NCI-H2171 (cell line): ENCODE measurements at places on chromosomes 7 and 10.

DNA sequence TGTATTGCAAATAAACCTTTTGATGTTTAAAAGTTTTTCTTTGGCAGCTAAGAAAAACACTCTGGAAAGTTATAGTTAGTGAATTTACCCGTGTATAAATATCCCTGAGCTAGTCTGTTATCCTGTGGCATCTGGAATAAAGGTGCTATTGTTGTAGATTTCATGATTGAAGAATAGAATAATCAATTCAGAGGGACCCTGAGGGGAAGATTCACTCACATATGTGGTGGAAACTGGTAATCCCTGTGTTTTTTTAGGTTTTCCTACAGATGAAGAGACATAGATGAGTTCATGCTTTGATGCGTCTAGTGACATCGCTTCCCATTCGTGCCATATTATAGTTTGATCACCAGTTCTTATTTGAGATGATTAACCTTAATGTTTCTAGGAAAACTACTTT lies 164.6 kb downstream of the TWIST1 start:
- DNase-seq, result no peak

GRCh38 chr10:122075171-122075570 lies 86.2 kb downstream of the TACC2 start:
- DNase-seq, result no peak

GRCh38 chr7:6436385-6436685 lies 11.4 kb downstream of the DAGLB start:
- peak; percentile 65 for DNase-seq

DNA sequence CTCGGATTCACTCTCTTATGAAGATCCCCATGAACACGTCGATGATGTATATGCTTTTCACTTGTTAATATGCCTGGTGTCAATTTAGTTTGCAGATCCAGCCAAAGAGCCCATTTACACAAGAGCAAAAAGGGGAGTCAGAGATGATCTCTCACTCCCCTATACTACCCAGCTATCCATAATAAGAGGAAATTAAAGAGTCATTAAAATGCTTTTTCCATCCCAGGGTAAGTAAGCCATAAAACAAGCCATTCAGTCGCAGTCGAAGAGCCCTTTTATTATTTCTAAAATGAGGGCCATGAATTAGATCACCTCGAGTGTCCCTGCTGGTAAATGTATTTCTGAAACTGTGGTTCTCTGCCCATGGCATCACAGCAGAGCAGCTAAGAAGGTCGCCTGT lies 41.2 kb downstream of the CHCHD3 start:
- no peak for DNase-seq

DNA sequence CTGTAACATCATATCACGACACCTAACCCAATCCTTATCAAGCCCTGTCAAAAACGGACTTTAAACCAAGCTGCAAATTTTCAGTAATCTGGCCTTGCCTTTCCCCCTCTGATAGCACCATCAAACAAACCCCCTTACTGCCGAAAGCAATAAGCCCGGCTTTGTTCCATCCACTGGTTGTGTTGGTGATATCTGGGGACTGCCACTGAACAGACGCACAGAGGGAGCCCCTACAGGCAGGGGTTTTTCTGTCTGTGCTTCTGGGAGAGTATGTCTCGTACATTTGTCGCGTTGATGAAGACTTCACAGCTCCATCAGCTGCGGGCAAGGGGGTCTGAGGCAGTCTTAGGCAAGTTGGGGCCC lies 550 bp upstream of the PLAU start:
- no peak for DNase-seq

DNA sequence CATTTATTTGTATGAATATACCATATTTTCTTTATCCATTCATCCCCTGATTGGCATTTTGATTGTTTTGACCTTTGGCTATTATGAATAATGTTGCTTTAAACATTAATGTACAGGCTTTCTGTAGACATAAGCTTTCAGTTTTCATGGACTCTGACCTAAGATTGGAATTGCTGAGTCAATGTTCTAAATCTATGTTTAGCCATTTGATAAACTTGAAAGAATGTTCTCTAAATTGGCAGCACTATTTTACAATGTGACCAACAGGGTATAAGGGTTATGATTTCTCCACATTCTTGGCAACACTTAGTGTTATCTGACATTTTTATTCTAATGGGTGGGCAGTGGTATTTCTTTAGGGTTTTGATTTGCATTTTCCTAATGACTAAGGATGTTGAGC lies 229.7 kb upstream of the ETV1 start:
- DNase-seq, result no peak

DNA sequence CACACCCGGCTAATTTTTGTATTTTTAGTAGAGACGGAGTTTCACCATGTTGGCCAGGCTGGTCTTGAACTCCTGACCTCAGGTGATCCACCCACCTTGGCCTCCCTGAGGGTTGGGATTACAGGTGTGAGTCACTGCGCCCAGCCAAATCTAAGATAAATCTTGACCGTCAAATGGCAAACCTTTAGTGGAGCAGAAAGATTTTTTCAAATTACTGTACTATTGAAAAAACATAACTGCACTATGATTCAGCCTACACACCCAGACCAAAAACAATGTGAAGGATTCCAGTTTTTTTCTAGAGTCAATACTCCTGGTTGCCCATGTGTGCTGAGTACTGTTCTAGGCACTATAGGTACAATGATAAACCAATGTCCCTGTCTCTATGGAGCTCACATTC lies 33.9 kb upstream of the SVIL start:
- no peak for DNase-seq

GRCh38 chr7:43113622-43114457 lies 1.4 kb downstream of the HECW1 start:
- no peak for DNase-seq

DNA sequence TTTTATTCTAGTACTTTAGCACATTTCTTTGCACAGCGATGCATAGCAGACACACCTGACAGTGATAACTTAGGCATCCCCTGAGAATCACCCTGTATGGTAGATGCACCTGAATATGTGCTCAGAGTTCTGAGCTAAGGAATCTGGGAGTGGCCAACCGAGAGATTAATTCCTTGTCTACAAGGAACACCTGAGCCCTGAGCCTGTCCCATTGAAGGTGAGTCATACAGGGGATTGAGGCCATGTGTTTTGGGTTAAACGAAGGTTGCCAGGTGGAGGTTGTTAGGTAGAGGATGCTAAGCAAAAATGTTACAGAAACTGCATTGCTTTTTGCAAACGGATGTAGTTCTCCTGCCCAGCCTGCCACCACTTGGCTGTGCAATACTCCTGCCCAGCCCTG lies 128.9 kb downstream of the AMPH start:
- no peak for DNase-seq

- DNase-seq, result no peak
Measured at GRCh38 chr10:77970869-77971803, 44.6 kb upstream of the DLG5 start.

GRCh38 chr10:44951576-44952226 lies 7.9 kb upstream of the RASSF4 start:
- DNase-seq, result no peak

DNA sequence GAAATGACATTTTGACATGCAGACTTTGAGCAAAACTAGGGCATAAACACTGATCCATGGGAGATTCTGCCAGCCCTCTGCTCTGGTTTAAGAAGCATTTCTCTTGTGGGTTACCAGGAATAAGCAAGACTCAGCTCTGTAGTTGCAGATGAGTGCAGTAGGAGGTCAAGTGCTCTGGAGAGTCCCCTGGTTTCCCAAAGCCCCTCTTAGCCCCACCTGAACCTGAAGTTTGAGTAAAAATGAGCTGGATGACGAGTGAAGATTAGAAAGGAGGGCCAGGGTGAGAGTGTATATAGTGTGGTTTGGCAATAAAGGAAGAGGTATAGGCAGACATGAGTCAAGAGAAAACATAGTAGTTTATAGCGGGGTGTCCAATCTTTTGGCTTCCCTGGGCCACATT lies 220.3 kb downstream of the ARL4A start:
- no peak for DNase-seq

GRCh38 chr7:144720710-144721109 lies 115.1 kb downstream of the TPK1 start:
- DNase-seq, result no peak

GRCh38 chr10:411603-412002 lies 276.3 kb downstream of the ZMYND11 start:
- DNase-seq, result no peak

DNA sequence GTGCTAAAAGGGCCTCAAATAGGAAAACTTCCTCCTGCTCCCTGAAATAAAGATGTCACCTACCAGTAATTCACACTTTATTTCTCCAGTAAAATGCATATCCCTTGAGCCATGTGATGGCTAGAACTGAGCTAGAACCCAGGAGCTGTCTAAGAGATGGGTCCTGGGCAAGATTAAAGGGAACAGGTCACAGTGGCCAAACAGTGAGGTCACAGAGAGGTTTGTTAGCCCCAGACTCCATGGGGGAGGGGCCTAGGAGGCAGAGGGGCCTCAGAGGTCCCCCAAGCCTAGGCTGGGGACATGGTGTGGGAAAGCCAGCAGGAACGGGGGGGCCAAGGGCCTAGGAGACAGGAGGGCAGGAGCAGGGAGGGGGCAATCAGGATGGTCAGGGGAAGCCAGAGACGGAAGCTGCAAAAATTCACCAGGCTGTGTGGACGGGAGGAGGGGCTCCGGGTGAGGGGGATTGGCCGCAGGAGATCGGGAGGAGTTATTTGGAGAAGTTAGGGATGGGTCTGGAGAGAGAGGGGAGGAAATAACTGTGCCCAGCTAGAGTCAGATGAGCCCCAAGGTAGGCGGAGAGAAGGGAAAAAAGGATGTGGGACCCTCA lies 3.3 kb downstream of the FBXO24 start:
- DNase-seq, result no peak

- no peak for DNase-seq
Measured at GRCh38 chr10:79340646-79341244, 6.5 kb upstream of the PPIF start.

- DNase-seq, result no peak
Measured at GRCh38 chr7:46716926-46717325, 795.9 kb upstream of the IGFBP3 start.

- no peak for DNase-seq
Measured at GRCh38 chr10:101237081-101237981, 8.1 kb upstream of the LBX1 start.

DNA sequence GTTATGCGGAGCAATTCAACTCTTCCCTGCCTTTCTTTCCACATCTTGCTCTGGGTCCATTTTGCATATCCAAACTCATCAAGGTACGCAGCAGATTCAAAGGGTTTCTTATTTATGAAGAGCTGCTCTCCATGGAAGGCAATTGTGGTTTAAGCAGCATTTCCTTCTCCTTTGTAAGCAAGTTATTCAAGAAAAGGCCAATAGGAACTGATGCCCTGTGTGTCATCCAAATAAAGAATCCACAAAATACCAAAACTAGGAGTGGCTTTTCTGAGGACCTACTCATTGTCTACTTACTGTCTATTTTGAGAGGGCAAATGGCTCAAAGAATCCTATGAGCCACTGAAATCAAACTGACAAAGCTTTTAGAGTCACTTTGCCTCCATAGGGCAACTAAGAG lies 253.1 kb downstream of the PTEN start:
- DNase-seq, result no peak

GRCh38 chr7:4297165-4297917 lies 384.8 kb upstream of the FOXK1 start:
- no peak for DNase-seq

DNA sequence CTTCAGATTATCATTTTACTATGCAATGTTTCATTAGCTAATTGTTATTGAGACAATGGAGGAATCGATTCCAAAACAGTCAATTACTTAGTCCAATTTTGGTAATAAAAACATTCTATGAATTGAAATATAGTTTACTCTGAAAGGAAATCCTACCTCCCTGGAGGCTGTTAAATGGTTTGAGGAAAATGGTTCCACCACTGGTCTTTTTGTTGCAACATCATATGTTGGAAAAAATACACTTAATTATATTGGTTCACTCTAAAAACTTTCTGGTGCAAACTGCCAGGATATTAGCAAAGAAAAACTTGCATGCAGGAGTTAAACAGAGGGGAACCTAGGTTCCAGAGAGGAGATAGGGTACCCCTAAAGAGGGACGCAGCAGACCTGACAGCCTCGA lies 267.3 kb upstream of the LYZL1 start:
- DNase-seq, result no peak

DNA sequence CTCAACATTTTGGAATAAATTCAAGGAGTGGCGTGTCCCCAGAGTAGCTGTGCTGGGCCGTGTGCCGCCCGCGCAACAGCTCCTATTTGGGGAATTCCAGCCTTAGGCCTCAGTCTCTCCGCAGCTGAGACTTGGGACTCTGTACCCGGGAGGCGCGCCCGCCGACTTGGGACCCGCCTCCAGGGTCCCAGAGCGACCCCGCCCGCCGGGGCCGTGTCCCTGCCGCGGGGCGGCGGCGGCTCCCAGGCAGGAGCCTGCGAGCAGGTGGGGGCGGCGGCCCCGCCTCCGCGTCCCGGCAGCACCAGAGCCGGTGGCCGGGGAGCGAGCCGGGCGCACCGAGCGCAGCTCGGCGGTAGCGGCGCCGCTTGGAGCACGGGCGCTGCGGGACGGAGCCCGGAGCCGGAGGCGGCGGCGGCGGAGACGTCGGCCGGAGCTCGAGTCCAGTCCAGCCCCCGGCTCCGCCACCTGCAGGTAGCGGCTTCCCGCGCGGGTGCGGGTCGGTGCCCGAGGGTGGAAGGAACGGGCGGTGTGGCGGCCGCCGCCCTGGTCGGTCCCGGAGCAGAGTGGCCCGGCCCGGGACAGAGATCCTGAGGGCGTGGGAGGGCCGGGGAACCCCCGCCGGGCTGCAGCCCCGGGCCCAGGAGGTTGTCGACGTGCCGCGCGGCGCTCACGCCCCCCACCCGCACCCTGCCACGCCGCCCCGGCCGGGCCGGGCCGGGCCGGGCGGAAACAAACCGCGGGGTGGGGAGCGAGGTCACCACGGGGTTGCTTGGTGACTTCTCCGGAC lies at the start of gene WIPF3:
Gene WIPF3 (plus strand): TSS at position 301 of the 787 bp plus-strand sequence. CDS start 28,217 bp downstream, outside the sequence.
- peak; percentile 7 for DNase-seq

GRCh38 chr10:106919871-106920282 lies 244.6 kb downstream of the SORCS1 start:
- DNase-seq, result no peak

DNA sequence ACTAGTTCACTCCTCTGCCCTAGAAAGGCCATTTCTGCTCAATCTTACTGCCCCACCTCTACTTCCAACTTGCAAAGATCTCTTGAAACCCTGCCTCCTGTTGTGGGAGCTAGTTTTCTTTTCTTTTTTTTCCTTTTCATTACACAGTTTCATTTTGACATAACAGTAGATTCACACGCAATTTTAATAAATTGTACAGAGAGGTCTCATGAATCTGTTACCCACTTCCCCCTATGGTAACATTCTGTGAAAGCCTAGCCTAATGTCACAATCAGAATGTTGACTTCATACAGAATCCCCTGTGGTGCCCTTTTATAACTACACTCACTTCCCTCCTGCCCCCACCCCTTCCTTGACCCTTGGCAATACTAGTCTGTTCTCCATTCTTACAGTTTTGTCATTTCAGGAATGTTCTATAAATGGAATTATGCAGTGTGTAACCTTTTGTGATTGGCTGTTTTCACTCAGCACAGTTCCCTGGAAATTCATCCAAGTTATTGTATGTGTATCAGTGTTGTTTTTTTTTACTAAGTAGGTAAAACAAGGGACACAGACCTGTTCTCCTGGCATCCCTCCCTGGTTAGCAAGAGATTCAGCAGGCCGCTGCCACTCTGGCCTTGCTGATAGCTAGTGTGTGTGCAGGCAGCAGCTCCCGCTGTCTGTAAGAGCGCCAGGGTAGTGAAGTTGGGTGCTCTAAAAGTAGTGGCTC lies 21.5 kb downstream of the CHST3 start:
- no peak for DNase-seq
